ENCODE measurements at places on chromosomes 5 and 9. TPM values are rescaled to one million over a fixed set of nuclear protein-coding genes. Genes with fewer than 3 reads are reported as not detected.

- H3K27me3 ChIP-seq: no peaks in the 10 kb centered on the region
- H3K4me1 ChIP-seq: no peaks in the 10 kb centered on the region
- H3K36me3 ChIP-seq: peaks cover 11% of the 10 kb centered on the region
- no peak for DNase-seq
Measured at GRCh38 chr5:71569748-71570509, 17.2 kb upstream of the MCCC2 start.

- H3K4me1 ChIP-seq: peaks cover 2% of the 10 kb centered on the region
- H3K36me3 ChIP-seq: no peaks in the 10 kb centered on the region
- no peak overlapping the region for H3K27ac ChIP-seq
- DNase-seq: no peak
Measured at GRCh38 chr5:158494541-158494940, 605.2 kb downstream of the EBF1 start.

DNA sequence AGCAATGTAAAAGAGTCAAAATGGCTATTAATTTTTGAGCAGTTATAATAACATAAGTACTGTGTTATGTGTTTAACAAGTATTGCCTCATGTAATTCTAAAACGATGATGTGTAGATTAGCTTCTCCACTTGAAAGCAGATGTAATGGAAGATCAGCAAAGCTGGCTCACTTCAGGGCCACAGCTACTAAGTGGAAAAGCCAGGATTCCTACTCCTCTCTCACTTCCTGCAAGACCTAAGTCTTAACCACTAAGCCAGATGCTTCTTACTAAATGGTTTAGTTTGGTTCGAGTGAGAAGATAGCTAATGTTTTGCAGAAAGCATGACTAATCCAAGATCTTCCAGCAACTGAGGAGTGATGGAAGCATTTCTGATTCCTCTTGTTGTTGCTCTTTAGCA is 15.7 kb upstream of the TNC start:
- H3K4me3 ChIP-seq: no peak overlapping the region
- no peaks in the 10 kb centered on the region for H3K4me1 ChIP-seq
- DNase-seq: no peak
- H3K27me3 ChIP-seq: no peaks in the 10 kb centered on the region

Gene SLC4A9
- not detected for total RNA-seq

DNA sequence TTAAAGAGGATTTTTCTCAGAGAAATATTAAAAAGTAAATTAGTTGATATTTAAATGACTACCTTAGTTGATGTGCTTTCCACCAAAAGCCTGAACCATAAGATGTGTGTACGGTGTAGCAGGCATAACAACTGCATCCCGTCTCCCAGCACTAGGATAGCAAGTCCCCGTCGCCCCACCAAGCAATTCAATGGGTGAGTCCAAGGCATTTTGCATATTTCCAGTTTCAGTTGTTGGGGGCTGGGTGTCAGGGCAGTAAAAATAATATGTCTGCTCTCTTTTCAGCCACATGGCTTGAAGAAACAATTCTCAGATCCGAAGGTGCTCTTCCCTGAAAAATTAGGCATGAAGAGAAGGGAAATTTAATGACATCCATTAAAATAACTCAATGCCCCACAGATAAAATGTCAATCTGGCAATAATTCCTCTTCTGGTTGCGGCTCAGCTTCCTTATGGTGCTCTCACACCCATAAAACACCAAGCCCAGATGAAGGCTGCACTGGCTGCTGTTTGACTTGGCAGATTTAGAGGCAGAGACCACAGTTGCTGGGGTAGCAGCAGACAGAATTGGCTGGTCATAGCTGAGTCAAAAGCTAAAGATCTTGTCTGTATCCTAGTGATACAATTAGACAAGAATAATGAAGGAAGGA is 124.4 kb upstream of the ADCY2 start:
- no peak for DNase-seq
- H3K27me3 ChIP-seq: no peaks in the 10 kb centered on the region
- H3K27ac ChIP-seq: no peak overlapping the region
- no peaks in the 10 kb centered on the region for H3K4me1 ChIP-seq
- no peaks in the 10 kb centered on the region for H3K36me3 ChIP-seq

GRCh38 chr5:3080366-3080765 is 328.9 kb upstream of the IRX2 start:
- H3K4me1 ChIP-seq: no peaks in the 10 kb centered on the region
- no peaks in the 10 kb centered on the region for H3K36me3 ChIP-seq
- H3K27me3 ChIP-seq: no peaks in the 10 kb centered on the region
- no peak for DNase-seq

Gene DRD1
- 0.80 TPM for total RNA-seq

- H3K36me3 ChIP-seq: no peaks in the 10 kb centered on the region
- DNase-seq: no peak
- no peak overlapping the region for H3K4me3 ChIP-seq
- H3K4me1 ChIP-seq: peaks cover 3% of the 10 kb centered on the region
- no peaks in the 10 kb centered on the region for H3K27me3 ChIP-seq
Measured at GRCh38 chr9:121242219-121242958, 25.6 kb upstream of the GSN start.

Gene INSL4
- total RNA-seq: 0.05 TPM

DNA sequence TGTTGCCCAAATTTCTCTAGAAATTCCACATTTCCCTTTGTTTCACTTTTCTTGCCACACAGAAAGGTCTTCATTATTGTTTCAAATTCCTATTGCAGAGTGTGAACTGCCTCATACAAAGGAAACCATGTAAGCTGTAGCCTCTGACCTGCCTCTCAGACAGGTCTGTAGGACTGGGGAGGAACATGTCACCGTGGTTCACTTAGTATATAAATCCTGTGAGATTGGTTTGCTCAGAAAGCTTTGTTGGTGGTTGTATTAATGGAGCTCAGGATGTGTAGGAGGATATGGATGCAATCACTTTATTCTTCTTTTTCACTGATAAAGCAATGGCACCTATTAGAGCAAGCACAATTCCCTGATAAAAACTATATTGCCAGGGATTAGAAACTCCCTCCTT is 4.2 kb downstream of the SGCD start:
- no peak overlapping the region for H3K4me3 ChIP-seq
- H3K27ac ChIP-seq: no peak overlapping the region
- no peak for DNase-seq

Gene FCN2
- 0.52 TPM for total RNA-seq

GRCh38 chr9:79408200-79408599 is 163.6 kb upstream of the TLE4 start:
- no peaks in the 10 kb centered on the region for H3K36me3 ChIP-seq
- DNase-seq: no peak
- no peak overlapping the region for H3K27ac ChIP-seq
- no peaks in the 10 kb centered on the region for H3K27me3 ChIP-seq

DNA sequence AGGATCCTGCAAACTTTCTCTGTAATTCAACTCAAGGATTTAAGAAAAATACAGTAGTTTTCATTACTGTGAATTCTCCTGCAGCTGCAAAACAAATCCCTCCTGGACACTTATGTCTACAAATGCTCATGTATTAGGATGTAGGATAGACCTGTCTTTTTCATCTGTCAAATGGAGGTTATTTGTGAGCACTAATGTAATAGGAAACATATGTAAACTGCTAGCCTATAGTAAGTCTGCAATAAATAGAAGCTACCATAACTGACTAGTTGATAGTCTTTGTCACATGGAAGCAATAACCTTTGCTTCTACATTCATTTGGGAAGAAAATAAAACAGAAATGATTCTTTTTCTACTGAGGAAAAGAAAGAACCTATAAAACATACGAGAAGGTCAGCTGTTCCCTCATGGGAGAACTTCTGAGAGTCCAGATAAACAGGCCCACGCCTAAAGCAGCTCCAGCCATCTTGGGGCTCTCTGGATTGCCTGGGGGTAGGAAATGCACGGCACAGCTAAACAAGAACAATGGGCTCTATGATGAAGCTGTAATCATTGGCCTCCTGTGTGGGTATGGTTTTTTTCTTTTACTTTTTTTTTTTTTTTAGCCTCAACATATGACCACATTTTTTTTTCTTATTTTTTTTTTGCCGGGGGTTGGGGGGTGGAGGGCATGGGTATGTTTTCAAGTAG is 6.2 kb downstream of the KCNV2 start:
- H3K27me3 ChIP-seq: no peaks in the 10 kb centered on the region
- H3K4me1 ChIP-seq: no peaks in the 10 kb centered on the region
- no peak for DNase-seq
- no peaks in the 10 kb centered on the region for H3K36me3 ChIP-seq
- no peak overlapping the region for H3K27ac ChIP-seq

GRCh38 chr9:16191191-16191590 is 638.3 kb downstream of the CCDC171 start:
- H3K4me3 ChIP-seq: no peak overlapping the region
- no peaks in the 10 kb centered on the region for H3K36me3 ChIP-seq
- no peak overlapping the region for H3K27ac ChIP-seq
- no peaks in the 10 kb centered on the region for H3K27me3 ChIP-seq

Gene ZNF462
- 6.6 TPM for total RNA-seq

DNA sequence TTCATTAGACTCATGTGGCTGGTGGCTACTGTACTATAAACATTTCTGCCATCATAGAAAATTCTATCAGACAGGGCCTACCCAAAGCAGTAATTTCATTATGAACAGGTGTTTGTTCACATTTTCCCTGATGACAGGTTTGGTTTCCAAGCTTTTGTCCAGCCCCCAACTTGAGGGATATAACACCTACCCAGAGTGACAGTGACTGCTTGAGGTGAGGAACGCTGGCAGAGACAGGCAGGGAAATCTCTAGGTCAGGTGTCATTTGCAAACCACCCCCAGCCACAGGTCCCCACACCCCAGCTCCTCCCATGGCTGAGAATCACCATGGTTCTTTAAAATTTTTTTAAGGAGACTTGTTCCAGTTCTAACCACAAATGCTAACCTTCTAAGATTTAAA is 25.5 kb downstream of the GOLM1 start:
- no peak for DNase-seq
- no peaks in the 10 kb centered on the region for H3K36me3 ChIP-seq
- no peaks in the 10 kb centered on the region for H3K4me1 ChIP-seq
- no peak overlapping the region for H3K4me3 ChIP-seq
- H3K27ac ChIP-seq: no peak overlapping the region

All from thymus (tissue), 14 donors.